LoVo (cell line): ENCODE measurements at places on chromosomes 5 and 9.

- DNase-seq: no peak
Measured at GRCh38 chr5:144028636-144029035, 141.8 kb downstream of the YIPF5 start.

DNA sequence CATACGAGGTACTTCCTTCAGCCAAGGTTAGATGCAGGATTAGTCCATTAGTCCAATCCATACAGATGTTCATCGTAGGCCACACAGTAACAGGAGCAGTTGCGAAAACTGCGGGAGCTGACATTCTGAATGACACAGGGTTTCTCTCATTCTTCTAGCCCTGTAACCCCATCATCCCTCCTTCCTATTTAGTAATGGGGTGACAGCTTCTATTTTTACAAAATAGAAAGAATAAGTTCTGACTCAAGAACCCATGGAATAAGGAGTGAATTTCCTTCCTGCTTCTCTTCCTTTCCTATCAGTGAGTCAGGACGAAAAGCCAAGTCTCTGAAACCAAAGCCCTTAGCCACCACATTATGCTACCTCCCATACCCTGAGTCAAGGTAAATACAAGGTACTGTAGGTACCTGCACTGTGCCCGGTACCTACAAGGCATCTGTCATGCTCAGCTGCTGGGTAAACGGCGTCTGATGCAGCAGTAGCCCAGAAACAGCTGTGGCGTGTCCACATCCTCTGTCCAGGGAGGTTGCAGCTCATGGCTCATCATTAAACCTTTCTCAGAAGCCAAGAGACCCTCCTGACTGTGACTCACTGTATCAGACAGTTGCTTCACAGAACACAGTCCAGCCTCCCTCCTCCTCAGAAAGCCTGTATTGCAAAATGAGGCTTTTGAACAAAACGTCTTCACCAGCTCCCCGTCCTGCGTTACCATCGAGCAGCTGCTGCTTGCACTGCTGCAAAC, 84.2 kb downstream of the ESM1 start:
- DNase-seq: no peak

DNA sequence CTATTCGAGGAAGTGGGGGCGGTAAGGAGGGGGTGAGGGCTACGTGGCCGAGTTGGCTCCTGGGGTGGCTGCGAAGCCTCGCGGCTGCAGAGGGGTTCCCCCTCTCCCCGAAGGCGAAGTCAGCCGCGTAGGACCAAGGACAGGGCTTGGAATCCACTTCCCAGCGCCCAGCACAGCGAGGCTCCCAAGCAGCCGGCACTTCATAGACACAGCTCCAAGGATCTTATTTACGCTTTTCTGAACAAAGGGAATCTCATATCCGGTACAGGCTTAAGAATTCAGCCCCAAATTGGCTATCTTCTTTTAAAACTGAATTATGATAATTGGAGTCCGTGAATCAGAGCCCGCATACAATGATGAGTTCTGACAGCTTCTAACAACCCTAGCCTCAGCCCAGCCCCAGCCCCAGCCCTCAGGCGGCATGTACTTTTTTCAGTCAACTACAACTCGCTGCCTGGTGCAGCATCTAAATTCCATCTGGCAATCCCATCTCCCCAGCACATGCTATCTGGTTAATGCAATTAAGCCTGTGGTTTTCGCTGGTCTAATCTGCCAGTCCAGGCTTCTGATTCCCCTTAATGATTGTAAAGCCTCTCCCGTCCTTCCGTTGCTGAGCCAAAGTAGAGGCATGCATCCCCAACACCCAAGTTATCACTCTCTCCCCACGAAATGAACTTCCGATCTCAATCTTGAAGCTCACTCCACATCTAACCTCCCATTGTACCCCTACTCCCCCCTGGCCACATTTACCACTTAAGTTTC, 1.0 kb downstream of the ELAVL2 start:
- no peak for DNase-seq

DNA sequence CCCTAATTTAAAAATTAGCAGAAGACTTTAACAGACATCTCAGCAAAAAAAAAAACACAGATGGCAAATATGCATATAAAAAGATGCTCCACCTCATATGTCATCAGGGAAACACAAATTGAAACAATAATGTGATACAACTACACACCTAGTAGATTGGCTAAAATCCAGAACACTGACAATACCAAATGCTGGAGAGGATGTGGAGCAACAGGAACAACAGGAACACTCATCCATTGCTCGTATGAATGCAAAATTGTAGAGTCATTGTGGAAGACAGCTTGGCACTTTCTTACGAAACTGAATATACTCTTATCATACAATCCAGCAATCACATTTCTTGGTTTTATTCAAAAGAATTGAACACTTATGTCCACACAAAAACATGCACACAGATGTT, 22.1 kb downstream of the MCIDAS start:
- no peak for DNase-seq

- no peak for DNase-seq
Measured at GRCh38 chr5:143030349-143030748, 260.2 kb downstream of the ARHGAP26 start.

GRCh38 chr5:123085638-123086286, 3.3 kb upstream of the PRDM6 start:
- DNase-seq: no peak

GRCh38 chr5:132258102-132259068, 889 bp downstream of the PDLIM4 start:
- no peak for DNase-seq

DNA sequence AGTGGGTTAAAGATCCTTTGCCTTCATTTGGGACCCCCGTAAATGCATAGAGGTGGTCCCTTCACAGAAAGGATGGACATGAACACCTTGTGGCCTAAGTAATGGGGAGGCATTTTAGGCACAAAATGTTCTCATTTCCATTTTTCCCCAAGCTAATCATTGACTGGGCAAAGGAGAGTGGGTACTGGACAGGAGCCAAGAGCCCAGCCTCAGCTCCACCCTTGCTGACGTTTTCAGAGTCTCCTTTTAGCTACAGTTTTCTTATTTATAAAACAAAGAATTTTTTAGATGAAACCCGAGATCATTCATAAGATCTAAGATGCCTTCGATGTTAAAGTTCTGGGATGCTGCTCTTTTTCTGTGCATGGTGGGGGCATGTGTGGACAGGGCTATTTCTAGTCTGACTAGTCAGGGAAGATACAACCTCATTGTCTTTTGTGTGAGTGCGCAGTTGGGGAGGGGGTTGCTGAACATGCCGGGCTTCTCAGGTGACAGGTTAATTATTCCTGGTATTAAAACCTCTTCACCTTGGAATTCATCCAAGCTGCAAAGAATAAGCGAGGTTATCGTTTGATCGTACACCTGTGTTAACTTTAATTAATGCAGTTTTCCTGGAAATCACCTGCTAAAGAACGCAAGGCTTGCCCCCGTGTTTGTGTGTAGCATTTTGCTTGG, 48.4 kb downstream of the ADAMTS16 start:
- no peak for DNase-seq

DNA sequence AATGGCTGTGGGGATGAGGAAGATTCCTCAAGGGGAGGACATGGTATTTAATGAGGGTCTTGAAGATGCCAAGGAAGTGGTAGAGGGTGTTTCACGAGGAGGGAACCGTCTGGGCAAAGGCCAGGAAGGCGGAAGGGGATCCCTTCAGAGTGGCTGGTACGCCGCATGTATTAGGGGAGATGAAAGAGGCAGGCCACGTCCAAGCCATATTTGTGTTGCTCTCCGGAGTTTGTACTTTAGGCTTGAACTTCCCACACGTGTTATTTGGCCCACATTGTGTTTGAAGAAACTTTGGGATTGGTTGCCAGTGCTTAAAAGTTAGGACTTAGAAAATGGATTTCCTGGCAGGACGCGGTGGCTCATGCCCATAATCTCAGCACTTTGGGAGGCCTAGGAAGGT, 1.2 kb downstream of the FXN start:
- DNase-seq: no peak

DNA sequence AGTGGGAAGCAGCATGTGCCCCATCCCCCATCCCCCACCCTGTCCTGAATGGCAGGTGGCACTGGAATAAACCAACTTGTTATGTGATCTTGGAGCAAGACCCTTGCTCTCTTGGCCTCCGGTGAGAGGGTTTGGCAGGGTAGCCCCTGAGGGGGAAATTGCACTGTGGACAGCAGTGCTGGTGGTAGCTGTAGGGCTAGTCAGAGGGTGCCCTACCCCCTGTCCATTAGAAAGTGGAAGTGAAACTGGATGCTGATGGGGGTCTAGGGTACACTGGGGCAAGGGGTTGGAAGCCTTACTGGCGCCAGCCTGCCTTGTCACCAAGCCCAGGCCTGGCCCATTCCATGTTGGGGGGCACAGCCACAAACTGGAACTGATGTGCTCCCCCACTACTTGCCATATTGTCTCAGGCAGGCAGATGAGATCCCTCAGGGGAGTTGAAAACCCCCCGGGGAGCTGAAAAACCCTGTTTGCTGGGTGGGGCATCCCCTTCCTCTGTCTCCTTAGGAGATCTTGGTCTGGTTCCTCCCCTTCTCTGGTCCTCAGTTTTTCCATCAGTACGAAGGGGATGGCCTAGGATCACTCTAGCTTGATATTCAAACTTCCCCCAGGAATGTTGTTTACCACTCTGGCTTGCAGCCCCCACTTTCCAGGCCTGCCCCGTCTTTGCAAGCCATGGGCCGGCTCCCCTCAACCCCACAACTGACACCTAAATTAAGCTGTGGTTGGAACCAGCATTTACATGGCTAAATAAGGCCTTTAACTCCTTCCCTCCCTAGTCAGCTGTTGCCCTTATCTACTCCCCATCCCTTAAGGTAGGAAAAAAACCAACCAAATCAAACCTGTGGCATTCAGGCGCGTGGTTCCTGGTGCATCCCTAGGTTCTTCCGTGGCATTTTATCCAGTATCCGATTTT, 14.4 kb upstream of the SYNPO start:
- no peak for DNase-seq

- DNase-seq: no peak
Measured at GRCh38 chr5:167244583-167244982, 1046.9 kb upstream of the WWC1 start.

GRCh38 chr5:170292179-170293104, 5.1 kb downstream of the LCP2 start:
- no peak for DNase-seq

- no peak for DNase-seq
Measured at GRCh38 chr5:130104895-130105688, 200.8 kb downstream of the CHSY3 start.

DNA sequence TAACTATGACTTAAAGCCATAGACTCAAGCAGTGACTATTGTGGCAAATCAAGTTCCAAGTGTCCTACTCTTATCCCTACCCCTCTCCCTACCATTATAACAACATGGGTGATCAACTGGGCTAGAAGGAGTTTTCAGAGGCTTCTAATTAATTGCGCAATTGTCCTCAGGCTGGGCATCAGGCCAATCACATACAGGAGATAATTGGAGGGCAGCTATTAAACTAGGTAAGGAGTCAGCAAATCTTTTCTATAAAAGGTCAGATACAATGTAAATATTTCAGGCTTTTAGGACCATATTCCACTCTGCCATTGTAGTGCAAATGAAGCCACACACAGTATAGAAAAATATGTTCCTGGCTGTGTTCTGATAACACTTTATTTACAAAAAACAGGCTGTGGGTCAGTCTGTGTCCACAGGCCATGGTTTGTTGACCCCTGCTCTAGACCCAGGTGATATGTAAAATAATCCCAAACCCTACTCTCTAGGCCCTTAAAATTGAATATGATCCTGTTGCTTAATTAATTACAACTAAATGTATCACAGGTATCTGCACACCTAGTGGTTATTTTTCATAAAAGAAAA, 141.4 kb upstream of the PIK3R1 start:
- no peak for DNase-seq
